ENCODE measurements at places on chromosomes 4 and X.

DNA sequence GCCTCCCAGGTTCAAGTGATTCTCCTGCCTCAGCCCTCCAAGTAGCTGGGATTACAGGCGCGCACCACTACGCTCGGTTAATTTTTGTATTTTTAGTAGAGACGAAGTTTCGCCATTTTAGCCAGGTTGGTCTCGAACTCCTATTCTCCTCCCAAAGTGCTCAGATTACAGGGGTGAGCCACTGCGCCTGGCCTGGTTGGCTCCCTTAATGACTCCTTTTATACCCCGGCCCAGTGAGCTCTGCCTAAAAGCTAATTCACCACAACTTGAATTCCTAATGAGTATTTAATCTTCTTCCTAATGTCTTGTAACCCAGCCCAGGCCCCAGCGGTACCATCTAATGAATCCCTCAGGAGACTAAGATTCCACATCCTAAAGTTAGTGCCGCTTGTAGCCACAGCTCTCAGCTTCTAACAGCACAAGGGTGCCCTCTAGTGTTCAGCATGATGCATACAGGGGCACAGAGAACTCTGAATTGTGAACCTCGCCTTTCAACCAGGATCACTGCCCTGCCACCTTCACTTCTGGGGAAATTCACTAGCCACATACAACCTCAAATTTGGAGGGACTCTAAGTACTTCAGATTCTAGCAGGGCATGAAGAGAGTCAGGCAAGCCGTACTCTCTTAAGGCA is 89.5 kb downstream of the OR13H1 start:
- DNase-seq, result peak; percentile 83

DNA sequence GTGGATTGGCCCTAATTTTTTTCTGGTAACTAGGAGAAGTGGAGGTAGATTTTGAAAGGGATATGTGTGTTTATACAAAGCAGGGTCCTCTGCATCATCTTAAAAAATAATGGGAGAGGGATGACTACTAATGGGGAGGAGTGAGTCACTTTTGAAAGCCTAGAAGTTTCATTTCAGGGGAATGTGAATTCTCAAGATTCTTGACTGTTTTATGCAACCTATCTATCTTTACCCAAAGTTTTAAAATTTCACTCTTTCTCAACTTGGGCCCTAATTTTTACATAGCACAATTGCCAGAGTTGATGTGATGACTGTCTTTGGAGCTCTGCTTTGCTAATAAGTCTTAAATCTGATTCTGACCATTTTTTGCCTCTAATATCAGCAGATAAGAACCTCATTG is 445.2 kb downstream of the GRXCR1 start:
- DNase-seq, result no peak

GRCh38 chr4:1872870-1873269 is 1.7 kb downstream of the NSD2 start:
- DNase-seq, result no peak

GRCh38 chr4:79319975-79320374 is 5.9 kb downstream of the NAA11 start:
- no peak for DNase-seq

DNA sequence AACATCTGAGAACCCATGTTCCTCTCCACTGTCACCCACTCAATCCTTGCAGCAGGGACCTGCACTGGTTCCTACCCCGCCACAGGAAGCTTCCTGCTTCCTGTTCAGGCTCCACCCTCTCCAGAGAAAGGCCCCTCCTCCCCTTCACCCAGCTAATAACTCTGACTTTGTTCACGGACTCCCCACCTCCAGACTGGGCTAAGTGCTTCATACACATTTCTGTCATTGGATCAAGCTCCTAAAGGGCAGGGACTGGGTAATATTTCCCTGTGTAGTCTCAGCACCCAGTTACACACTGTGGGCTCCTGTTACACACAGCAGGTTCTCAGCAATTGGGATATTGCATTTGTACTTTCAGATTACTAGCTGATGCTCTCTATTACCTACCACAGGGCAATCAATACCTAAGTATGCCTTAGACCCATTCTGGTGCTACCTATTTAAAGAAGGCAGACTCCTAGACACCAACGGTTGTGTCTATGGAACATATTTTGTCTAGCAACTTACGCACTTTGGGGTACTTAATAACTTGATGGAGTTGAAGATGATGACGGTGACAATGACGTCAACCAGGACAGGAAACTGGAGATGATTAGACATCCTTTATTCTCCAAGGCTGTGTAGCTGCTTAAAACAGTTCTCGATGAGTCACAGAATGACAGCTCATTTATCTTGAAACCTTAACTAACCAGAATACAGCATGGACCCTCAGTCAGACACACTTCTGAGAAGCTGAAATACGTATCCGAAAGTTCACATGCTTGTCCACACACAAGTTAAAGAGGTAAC is 58.1 kb downstream of the MAML3 start:
- DNase-seq, result no peak

- DNase-seq, result no peak
These were observed 113.3 kb downstream of the ELOVL6 start for GRCh38 chr4:110085131-110085530.

- no peak for DNase-seq
These were observed 44.2 kb downstream of the JAKMIP1 start for GRCh38 chr4:6155996-6156750.

DNA sequence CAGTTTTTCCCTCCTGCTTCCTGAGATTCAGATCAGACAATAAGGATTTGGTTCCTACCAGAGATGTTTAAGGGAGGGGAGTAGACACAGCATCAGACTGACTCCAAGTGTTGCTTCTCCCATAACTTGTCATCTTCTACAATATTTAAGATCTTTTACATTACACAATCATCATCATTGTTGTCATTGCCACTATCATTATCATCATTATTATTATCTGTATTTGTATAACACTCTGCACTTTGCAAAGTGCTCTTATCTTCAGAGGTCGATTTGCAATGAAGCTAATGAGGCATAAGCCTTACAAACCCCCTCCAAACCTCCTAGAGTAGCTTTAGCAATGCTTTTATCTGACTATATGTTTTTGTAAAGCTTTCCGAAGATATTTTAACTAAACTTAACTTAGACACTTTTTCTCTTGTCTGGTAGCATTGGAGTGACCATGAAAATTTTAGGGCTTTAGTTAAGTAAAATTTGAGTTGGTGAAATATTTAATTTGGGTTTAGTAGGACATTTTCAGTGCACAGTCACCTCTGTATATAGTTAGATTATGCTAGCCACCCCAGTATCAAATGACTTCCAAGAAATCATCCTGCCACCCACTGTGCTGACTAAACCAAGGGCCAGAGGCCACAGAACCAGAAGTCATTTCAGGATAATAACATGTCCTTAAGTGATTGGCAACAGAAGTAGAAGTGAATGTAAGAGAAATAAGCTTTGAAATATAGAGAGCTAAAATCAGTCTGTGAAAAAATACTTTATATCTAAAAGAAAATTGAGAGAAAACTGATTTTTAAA is 124.2 kb upstream of the NRK start:
- DNase-seq, result no peak

DNA sequence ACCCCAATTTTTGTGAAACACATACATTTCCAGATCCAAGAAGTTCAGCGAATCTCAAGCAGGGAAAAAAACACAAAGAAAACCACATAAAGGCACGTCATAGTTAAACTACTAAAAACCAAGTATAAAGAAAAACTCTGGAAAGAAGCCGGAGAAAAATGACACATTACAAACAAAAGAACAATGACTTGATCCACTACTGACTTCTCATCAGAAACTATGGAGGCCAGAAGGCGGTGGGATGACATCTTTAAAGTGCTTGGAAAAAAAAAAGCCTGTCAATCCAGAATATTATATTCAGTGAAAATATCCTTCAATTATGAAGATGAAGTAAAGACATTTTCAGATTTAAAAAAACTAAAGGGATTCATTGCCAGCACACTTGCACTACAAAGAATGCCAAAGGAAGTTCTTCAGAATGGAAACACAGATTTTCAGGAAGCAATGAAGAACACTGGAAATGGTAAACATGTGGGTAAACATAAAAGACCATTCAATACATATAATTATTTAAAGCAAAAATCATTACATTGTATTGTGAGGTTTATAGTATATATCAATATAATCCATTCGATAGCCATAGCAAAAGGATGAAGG is 32.6 kb upstream of the PPP2R2C start:
- peak; percentile 42 for DNase-seq

- no peak for DNase-seq
These were observed 469.0 kb upstream of the MAGEB2 start for GRCh38 chrX:29746326-29746725.

DNA sequence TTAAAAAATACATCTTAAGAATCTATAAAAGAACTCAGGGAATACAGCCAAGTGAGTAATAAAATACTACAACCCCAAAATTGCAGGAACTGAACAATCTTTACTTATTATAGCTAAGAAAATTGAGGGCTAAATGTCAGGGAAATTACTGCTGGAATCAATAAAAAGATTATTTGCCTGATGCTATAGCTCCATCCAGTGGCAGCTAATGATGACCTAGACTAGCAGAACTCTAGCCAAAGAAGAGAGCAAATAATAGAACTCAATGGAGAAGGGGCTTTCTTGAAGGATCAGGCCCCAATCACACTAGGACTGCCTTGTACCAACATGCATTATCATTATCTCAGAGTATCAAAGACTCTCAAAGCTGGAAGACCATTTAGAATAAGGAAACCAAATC is 85.0 kb upstream of the FAM241A start:
- peak; percentile 75 for DNase-seq

DNA sequence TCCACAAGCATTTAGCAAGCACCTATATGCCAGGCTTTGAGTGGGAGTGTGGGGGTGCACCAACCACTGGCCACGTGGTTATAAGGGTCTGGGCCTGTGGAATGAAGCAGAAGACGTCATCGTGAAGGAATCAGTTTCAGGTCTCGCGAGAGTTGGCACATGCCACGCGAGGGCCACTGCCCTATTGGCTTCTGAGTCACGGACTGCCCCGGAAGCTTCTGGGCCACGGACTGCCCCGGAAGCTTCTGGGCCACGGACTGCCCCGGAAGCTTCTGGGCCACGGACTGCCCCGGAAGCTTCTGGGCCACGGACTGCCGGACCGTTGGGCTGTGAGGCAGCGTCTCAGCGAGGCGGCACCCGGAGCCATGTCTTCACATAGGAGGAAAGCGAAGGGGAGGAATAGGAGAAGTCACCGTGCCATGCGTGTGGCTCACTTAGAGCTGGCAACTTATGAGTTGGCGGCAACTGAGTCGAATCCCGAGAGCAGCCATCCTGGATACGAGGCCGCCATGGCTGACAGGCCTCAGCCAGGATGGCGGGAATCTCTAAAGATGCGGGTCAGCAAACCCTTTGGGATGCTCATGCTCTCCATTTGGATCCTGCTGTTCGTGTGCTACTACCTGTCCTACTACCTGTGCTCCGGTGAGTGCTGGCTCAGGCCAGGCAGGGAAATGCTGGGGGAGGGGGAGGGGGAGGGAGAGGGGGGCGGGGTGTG is at the start of gene FMR1NB:
FMR1NB (plus strand) TSS at position 300 of the 715 bp plus-strand sequence; CDS start at position 366, 66 bp downstream.
- DNase-seq, result no peak

DNA sequence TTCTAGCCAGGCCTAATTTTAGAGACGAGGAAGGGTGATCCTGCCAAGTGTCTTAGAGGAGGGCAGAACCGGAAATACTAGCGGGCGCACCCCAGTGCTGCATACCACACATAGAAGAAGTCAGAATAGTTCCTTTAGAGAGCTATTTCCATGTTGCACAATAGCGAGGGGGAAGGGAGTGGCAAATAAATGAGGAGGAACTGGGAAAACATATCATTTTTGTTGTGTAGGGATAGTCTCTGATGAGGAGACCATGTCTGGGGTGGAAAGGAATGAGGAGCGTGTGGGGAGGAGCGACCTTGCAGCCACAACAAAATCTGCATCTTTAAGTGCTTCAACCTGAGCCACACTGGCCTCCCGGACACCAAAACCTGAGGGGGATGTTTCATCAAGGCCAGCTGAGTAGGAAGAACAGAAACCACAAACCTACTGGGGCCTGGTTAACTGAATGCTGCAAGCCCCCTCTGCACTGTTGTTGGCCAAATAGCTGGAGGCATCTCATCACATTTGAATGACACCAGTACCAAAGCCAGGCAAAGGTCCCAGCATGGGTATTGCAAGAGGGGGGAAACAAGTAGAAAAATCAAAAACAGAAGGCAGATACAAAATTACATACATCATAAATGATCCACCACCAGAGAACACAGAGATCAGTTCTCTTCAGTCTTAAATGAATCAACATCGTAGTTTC is 26.7 kb upstream of the C1QTNF7 start:
- no peak for DNase-seq

GRCh38 chr4:16262188-16262587 is 35.9 kb upstream of the TAPT1 start:
- no peak for DNase-seq

- peak; percentile 10 for DNase-seq
These were observed 52.1 kb downstream of the PWWP3B start for GRCh38 chrX:106220177-106220576.

DNA sequence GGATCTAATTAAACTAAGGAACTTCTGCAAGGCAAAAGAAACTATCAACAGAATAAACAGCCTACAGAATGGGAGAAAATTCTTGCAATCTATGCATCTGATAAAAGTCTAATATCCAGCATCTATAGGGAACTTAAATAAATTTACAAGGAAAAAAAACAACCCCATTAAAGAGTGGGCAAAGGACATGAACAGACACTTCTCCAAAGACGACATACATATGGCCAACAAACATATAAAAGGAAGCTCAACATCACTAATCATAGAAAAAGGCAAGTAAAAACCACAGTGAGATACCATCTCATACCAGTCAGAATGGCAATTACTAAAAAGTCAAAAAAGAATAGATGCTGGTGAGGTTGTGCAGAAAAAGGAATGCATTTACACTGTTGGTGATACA is 134.8 kb upstream of the PAQR3 start:
- DNase-seq, result no peak

DNA sequence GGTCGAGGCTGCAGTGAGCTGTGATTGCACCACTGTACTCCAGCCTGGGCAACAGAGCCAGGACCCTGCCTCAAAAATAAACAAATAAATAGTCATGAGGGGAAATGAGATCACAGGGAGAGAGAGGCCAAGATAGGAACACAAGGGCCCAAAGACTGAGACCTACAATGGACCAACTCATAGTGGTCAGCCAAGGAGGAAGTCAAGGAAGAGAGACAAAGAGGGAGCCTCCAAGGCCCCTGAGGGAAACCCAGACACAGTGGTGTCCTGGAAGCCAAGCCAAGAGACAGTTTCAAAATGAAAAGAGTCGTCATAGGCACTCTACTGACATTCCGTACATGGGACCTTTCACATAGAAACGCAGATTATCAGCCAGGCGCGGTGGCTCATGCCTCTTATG is 153.3 kb downstream of the BCOR start:
- DNase-seq, result no peak

DNA sequence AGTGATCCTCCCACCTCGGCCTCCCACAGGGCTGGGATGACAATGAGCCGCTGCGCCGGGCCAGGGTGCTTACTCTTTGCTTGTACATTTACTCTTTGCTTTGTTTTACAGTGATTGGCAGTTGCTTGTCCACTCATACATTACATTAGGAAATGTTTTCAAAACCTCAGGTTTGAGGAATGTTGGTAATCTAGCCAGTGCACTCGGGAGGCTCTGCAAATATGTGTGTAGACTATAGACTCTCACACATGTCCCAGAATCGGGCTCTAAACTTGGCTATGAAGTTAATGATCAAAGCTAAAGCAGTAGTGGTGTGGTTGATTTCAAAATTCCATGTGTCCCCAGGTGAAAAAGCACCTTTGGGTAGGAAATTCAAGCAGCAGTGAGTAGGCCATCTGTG is 20.5 kb downstream of the TRMT44 start:
- no peak for DNase-seq
